ENCODE measurements at places on chromosomes 12 and 14.

GRCh38 chr12:18797604-18798003, 59.7 kb downstream of the CAPZA3 start:
- DNase-seq = no peak

DNA sequence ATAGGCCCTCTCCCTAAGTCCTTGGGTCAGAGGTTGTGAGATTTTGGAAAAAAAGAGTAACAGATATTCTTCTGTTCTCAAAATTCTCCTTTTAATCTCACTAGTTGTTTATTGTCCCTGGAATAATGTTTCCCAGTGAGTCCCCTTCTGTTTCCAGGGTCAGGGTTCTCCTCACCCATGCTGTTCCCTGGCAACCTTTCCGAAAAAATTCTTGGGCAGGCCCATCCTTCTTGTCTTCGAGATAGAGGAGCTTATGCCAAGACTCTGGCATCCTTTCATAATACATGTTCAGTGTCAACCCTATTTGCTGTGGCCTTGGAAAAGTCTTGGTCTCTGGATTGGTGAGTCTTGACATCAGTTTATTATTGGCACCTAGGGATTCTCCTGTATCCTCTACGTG, 212.4 kb upstream of the FAR2 start:
- no peak for DNase-seq

DNA sequence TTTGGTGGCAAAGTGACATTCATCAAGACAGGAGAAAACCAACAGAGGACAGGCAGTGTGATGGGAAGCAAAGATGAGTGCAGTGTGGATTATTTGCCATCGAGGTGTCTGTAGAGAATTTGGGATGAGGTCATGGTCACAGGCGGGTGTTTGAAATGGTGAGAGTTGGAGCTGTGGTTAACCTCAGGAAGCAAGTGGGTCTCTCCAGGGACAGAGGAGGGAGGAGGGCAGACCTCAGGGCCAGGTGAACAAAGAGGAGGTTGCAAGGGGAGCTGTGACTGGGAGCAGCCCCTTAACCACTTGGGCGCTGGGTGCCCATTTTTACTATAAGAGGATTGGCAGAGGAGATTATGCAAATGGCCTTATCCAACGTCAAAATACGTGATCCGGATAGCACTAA, 7.0 kb downstream of the FZD10 start:
- no peak for DNase-seq

- no peak for DNase-seq
Measured at GRCh38 chr14:100222224-100223093, 16.5 kb upstream of the YY1 start.

DNA sequence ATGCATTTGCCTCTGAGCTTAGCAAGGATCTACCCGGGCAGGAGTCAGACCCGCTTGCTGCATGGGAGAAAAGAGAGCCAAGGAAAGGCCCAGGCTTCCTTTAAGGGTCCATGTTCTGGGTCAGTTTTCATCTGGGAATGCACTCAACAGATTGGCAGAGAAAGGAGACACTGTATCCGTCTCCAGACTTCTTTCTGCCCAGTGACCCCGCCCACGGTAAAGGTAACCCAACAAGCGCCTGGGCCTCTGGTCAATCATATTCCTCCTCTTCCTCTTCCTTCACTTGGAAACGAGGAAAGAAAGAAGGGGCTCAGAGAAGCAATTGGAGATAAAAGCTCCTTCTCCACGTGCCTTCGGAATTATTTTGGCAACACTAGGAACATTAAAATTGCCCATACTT, 27.1 kb upstream of the TCP11L2 start:
- DNase-seq = no peak

GRCh38 chr14:57816568-57817284, 49.2 kb downstream of the SLC35F4 start:
- no peak for DNase-seq

DNA sequence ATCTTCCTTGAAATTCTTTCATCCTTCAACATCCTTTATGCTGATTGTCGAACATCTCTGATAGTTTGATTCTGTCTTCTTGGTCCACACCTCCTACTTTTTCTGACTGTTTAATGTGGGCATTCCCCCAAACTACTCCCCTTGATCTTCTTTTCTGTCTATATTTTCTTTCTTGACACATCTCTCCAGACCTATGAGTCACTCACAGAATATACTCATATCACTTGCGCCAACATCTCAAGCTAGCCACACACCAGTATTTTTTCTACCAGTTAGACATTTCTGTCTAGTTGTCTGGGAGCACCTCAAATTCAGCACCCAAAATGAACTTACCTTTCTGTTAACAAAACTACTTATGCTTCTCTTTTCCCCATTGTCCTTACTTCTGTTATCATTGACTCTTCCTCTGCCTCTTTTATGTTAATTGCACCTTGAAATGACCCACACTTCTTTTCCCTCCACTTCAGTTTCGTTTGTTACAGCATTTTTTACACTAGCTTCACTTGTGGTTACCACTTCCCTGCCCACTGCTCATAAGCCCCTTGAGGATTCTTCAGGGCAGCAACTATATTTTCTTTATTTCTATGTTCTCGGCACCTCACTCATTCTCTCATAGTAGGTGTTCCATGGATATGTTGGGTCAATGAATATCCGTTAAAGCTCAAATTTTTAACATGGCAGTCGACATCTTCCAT, 33.5 kb downstream of the TSHR start:
- no peak for DNase-seq

Data from esophagus squamous epithelium (tissue), 5 donors.